ENCODE measurements at places on chromosomes 5 and 9. TPM values are rescaled to one million over a fixed set of nuclear protein-coding genes. Genes with fewer than 3 reads are reported as not detected.
A peak's percentile ranks its signal among the peaks of the same experiment; 100 is the strongest.

- DNase-seq = no peak
Measured at GRCh38 chr5:43523662-43524072, 8.7 kb upstream of the C5orf34 start.

DNA sequence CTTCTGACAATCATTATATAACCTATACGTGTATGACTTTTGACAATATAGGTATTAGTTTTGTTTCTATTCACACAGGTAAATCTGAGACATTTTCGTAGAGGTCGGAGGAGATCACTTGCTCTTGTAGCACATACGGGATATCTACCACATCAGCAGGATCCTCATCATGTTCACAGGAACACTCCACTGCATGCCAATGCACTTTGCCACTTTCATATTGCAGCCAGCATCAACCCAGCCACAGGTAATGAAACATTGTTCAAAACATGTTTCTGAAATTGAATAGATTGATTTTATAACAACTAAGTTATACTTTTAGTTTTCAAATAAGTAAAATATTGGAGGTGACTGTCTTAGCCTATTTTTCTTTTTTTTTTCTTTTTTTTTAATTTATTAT, 50.0 kb downstream of the DMXL1 start:
- no peak for DNase-seq

The TAF11L9 gene
- total RNA-seq = not detected

- no peak for DNase-seq
Measured at GRCh38 chr9:4092793-4093709, 206.8 kb downstream of the GLIS3 start.

DNA sequence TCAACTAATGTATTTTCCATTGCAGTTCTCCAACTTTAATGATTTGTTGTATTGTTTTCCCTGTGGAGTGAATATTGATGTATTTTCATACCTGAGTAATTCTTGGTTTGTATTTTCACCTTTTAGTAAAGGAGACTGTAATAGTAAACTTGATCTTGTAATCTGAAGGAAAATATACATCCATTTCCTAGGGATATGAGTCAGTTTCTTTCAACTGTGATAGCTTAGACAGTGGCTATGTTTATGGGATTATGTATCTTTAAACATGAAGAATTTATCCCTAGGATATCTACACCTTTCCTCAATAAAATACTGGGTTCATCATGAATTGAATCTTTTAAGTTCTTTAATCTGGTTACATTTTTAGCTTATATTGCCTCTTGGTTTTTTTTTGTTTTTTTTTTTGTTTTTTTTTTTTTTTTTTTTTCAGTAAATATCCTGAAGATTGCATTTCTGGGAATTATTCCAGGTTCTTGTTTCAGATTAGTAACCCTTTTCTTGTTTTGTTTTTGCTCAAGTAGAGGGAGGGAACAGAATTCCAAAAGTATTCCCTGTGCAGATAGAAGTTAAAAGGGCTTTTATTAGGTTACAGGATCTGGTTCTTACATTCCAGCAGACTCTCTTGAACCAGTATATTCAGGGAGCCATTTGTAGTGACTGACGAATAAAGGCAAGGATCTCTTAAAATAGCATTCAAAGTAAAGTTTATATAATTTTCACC, 7.1 kb downstream of the WDR36 start:
- DNase-seq = peak; percentile 51

DNA sequence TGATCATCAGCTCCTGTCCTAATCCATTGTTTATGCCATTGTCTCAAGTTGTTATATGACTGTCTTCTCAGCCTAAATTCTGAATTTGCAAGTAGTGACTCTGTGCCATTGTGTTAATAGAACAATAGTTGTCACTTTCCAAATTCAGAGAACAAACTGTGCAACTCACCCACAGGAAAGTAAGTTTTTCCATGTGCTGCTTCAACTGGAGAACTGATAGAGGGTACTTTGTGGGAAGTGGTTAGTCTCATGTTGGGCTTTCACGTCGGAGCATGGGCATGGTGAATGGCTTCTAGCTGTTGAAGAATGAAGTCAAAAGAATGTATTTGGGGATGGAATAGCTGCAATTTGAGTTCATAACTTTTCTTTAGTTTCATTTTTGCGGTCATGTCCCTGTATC, 146.0 kb downstream of the CD180 start:
- DNase-seq = peak; percentile 43

GRCh38 chr5:72597456-72597948, 90.3 kb upstream of the ZNF366 start:
- DNase-seq = peak; percentile 89

The F2RL2 gene
- 0.14 TPM for total RNA-seq

- DNase-seq = no peak
Measured at GRCh38 chr9:133441571-133441970, 18.2 kb upstream of the CACFD1 start.

DNA sequence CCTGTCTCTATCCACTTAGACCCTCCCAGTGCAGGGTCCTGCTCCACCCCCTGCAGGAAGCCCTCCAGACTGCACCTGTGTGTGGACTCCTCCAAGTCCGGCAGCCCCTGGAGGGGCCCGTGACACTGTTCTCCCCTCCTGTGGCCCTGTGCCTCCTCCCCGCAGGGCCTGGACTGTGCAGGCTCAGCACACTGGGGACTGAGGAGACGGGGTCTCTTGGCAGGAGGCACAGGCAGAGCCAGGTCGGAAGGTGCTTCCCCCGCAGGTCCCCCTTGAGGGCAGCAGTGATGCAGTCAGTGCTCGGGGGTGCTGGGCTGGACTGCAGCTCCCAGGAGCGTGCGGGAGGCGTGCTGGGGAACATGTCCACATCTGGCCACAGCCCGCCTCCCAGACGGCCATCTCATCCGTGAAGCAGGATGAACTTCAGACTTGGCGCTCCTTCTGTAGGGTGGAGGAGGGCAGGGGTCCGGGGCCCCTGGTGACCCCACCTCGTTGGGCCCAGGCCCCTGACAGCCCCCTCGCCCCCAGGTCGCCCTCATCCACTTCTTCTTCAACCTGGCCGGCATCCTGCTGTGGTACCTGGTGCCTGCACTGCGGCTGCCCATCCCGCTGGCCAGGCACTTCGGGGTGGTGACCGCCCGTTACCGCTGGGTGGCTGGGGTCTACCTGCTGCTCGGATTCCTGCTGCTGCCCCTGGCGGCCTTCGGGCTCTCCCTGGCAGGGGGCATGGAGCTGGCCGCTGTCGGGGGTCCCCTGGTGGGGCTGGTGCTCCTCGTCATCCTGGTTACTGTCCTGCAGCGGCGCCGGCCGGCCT, 4.9 kb downstream of the SLC34A3 start:
- no peak for DNase-seq

DNA sequence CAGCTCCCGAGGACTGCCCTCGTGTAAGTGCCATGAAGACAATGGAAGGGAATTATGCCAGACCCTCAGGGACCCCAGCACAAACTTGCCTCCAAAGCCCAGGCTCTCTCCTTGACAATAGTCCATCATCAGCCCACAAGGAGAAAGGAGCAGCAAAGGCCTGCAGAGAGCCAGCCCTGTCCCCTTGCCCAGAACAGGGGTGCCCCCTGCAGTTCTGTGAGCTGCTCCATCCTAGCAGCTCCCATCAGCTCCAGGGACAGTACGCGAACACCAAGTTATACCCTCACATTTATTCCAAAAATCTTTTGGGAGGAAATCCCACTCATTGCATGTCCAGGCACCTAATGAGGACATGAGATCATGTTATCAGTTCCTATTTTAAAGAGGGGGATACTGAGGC, 11.1 kb downstream of the BARX1 start:
- DNase-seq = no peak

DNA sequence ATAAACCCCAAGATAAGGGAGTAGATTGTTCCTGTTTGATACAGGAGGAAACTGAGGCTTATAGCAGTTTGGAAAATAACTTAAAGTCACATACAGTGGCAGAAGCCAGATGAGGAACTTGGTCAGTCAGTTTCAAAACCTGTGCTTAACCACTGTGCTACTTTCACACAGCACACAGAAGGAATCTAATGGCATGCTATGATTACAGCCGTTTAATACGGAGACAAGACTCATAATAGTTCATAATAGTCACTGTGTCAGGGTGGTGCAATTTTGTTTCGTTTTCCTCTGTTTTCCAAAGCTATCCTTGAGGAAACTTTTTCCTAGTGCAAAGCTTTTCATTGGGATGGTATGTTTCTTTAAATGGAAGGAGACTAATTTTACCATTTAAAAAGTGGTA, 112.3 kb downstream of the GCNT1 start:
- peak; percentile 20 for DNase-seq

GRCh38 chr9:38319496-38320173, 72.9 kb upstream of the ALDH1B1 start:
- no peak for DNase-seq

DNA sequence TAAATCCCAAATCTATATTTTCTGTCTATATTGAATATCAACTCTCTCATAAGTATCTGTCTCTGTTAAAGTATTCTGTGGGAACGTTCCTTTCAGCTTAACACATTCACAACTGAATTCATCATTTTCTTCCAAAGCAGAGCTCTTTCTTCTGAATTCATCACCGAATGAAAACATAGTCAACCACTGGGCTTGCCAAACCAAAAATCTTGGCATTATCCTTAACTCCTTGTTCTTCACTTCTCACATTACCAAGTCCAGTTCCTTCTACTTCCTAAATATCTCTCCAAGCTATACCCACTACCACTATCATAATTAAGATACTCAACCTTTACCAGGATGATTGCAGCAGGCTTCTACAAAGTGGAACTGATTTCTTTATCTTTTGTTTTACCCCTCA, 559.8 kb downstream of the MAT2B start:
- DNase-seq = no peak

DNA sequence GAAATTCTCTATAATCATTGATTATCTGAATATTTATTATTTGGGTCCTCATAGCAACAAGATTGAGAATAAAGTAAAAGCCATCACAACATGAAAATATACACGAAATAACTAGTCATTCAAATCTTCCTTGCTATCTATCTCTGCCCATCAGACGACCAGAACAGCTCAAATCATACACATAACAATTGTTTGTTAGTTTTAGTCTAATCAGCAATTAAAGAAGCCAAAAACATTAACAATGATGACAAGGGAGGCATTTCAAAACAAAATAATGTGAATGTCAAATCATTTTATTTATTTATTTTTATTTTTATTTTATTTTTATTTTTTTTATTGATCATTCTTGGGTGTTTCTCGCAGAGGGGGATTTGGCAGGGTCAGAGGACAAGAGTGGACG, 106.0 kb upstream of the BNC2 start:
- no peak for DNase-seq

DNA sequence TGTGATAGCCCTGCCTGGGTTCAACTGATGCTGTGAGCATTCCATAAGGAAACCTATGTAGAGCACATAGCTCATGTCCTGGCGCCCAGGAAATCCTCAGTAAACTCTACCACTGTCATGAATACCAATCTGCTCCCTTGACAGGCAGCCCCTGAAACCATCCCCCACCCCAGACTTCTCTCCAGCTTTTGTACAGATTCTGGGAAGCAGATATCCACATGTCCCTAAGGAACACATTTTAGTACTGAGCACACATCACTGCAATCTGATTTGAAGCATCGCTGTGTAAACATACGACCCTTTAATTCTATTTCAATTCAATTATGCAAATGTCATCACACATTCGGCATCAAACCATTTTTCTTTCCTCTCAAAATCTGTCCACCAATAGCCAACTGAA, 89.5 kb upstream of the FSTL4 start:
- no peak for DNase-seq

The HDHD3 gene
- total RNA-seq = 8.3 TPM

GRCh38 chr9:4299005-4299795, 668 bp downstream of the GLIS3 start:
- DNase-seq = peak; percentile 59

DNA sequence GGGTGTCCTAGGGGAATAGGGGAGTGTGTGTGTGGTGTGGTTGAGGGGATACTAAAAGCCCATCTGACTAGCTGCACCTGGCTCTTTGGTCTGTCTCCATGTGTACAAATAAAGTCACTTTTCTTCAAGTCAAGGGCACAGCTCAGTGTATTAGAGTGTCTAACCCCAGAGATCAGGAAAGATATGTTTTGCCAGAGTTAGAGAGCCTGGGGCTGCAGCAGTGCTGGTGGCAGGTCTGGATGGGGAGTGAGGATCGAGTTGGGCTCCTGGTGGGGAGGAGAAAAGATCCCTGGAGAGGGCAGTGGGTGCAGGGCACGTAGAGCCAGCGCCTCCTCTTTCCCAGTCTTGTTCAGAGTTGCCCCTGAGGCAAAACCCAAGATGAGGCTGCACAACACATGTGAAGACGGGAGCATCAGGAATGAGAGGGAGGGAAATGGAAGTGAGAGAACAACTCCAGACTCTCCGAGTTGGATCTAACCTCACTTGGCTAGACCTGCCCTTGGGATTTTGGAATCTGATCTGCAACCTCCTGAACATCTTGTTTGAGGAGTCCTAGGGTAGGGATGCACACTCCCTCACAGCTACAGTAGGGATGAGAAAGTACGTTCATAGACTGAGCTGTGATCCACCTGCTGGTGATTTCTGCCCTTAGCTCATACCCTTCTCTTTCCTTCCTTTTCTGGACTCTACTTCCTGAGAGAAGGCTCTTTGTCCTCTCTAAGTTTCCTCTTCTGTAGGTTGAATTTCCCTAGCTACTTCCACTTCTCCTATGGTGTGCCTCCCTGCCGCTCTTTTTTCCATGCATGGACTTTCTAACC, 309.9 kb downstream of the ZSWIM6 start:
- peak; percentile 13 for DNase-seq

DNA sequence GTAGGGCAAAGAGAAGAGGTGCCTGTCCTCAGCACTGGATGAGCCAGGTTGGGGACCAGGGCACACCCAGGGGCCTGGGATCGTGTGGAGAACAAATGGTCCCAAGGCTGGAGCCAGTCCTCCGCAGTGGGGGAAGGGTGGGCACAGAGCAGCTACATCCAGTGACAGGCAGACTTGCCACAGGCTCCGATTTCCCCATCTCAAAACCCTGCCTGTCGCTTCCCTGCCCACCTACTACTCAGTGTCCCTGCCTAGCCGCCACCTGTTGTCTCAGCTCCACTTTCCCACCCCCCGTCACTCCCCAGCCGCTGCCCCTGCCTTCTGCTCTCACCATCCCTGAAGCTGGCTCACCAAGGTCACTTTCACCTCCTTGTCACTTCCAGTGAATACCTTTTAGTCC, 13.9 kb upstream of the ENHO start:
- DNase-seq = no peak

The SLC44A1 gene
- 42.7 TPM for total RNA-seq

DNA sequence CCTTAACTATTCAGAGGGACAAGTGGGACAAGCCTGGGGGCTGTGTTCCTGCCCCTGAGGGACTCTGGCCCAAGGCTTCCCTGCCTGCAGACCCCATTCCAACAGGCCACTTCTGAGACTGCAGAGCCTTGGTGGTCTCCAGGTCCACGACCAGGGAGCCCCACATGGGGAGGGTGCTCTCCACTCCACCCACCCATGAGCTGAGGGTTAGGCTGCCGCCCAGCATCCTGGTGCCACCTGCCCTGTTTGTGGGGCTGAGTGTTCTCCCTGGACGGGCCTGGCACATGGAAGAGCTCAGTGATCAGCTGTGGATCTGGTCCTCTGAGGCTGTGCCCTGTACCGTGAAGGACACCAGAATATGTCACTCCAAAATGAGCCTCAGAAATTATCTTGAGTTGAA, 2.5 kb upstream of the ABO start:
- DNase-seq = no peak
